ENCODE measurements at places on chromosomes 3 and 15.

DNA sequence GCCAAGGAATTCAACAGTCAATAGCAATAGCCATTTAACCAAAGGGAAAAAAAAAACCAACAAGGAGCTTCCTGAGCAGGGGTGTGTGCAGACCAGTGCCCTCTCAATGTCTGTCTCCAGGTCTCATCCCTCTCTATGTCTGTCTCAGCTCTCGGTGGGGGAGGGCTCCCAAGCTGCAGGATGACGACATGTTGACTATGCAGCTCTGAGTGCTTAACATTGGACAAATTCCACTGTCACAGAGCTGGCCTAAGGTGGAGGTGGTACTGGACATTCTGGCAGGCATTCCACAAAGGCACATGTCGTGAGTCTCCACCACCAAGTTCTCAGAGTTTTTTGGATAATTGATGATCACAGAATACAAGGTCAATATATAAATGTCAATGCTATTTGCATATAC lies 2.0 kb upstream of the CAPN7 start:
- peak; percentile 59 for DNase-seq

DNA sequence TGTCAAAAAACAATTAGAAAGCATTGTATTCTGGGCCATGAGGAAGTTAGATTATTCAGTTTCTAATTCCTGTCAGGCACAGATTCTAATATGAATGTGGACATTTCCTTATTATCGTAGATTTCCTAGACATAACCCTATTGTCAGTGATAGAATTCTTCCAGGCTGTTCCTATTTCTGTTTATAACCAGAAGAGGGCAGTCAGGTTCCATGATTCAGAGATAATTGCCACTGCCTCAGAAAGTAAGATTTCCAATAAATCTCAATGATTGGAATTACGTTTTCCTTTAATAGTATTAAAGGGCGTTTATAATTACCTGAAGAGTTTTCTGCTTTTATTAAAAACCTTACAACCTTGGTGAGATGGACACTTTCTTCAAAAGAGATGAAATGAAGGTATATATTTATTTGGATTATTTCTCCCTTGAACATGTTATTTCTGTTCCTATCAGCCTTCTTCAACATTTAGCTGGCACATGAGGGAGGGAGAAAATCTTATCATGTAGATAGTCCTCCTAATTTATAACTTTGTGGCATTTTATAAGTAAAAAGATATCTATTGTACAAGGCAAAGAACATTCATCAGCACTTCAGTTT lies 439.2 kb downstream of the MCTP2 start:
- DNase-seq: peak; percentile 33

DNA sequence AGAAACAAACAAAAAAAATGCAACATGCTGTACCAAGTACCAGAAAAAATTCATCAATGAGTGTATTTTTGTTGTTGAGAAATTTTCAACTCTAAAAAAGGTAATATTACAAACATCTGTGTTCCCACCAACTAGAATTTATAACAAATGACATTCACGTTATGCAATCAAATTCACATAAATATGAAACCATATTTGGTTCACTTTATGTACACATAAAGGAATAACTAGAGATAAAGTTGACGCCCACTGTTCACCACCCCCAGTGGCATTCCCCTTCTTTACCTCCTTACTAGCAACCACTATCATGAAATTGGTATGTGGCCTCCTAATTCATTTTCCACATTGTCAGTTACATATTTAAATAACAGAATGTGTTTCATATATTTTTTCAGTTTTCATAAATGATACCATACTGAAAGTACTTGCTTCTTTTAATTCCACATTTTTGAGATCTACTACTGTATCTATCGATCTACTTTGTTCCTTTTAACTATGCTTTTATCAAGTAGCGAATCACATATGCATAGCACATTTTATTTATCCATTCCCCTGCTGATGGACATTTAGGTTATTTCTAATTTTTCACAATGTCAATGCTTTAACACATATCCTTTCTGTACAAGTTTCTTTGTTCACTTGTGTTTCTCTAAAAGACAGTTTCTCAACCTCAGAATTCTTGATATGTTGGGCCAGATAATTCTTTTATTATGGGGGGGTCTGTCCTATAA lies 34.5 kb downstream of the TBC1D5 start:
- no peak for DNase-seq

- DNase-seq: no peak
Observed at GRCh38 chr15:49870472-49870871, 248.6 kb downstream of the ATP8B4 start.

DNA sequence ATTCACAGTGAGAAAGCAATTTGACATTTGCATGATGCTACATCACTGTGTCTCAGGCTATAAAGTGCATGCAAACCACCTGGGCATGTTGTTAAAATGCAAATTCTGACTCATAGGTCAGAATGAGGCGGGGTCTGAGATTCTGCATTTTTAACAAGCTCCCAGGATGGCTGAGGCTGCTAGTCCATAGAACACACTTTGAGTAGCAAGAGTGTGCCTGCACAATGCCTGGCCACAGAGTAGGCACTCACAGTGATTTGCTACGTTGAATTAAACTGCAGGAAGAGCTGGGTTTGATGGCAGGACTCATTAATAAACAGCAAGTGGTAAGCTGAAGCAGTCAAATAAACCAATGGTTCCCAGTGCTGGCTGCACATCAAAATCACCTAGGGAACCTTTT lies 48.1 kb downstream of the NTRK3 start:
- DNase-seq: no peak

DNA sequence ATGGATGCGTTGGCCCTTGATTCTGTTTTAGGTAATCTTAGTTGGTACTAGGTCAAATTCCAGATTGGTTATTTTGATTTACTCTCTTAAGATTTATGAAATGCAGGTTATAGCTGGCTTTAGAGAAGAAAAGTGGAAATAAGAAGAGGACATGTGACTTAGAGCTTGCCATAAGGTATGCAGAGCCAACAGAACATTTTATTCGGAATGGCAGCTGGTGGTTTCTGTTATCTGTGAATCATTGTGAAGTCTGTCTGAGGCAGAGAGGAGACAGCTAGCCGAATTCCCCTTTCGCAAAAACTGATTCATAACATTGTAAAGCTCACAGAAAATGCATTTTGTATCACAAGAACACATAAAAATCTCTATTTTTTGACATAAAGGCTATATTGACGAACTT lies 82.1 kb downstream of the FILIP1L start:
- DNase-seq: peak; percentile 78

GRCh38 chr3:11774296-11774877 lies 72.3 kb downstream of the TAMM41 start:
- DNase-seq: peak; percentile 35

DNA sequence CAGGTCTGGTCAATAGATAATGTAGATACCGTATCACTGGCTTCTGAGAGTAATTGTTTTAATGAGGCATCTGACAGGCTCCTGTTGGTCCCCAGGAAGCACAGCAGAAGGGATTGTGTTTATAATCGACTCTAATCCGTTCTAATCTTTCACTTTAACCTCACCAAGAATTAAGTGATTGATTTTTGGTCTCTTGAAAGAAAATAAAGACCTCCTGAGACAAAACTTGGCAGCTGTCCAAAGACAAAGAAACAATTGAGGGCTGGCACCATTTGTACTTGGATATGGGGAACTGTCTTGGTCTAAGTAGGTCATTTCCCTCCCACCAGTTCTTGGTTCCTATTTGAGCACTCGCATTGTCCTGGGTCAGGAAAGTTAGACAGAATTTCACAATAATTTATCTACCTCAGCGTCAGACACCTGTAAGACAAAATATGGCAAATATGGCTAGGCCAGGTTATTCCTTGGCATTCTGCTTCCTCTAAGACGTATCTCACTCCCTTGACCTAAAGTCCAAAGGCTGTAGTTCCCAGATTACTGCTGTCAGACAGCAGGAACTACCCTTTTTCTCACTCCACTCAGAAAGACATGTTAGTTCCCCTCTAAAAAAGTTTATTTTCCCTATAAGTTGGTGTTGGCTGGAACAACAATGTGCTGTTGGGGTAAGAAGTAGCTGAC lies 22.7 kb upstream of the CD96 start:
- DNase-seq: no peak

DNA sequence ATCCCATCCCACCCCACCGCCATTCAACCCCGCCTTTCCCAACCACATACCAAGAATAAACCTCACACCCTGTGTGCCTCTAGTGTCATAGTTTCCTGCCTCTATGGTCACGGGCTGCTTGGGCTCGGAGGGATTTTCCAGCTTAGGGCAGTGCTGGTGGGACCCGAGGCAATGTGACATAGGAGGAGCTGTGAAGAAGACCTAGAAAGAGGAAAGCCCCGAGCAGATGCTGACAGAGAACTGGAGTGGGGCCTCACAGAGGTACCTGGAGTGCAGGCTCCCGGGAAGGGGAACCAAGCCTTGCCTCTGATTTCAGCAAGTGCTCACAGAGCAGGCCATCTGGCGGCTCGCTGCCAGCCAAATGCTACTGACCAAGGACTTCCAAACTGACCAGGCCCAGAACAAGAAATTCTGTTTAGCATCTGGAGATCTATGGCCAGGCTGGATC lies 27.5 kb downstream of the BHLHE40 start:
- peak; percentile 44 for DNase-seq

GRCh38 chr3:150423761-150424160 lies 15.7 kb downstream of the TSC22D2 start:
- DNase-seq: no peak

- peak; percentile 4 for DNase-seq
Observed at GRCh38 chr3:48662753-48663488, at the start of gene CELSR3. CELSR3 (minus strand) TSS chr3:48662886; CDS start chr3:48662634, 252 bp downstream.

GRCh38 chr3:5427021-5427420 lies 239.5 kb downstream of the EDEM1 start:
- no peak for DNase-seq

GRCh38 chr15:70820214-70820613 lies 33.7 kb downstream of the LARP6 start:
- DNase-seq: no peak

GRCh38 chr3:74023395-74023794 lies 398.7 kb upstream of the PDZRN3 start:
- no peak for DNase-seq

- no peak for DNase-seq
Observed at GRCh38 chr3:15401936-15402335, 25.4 kb downstream of the METTL6 start.

DNA sequence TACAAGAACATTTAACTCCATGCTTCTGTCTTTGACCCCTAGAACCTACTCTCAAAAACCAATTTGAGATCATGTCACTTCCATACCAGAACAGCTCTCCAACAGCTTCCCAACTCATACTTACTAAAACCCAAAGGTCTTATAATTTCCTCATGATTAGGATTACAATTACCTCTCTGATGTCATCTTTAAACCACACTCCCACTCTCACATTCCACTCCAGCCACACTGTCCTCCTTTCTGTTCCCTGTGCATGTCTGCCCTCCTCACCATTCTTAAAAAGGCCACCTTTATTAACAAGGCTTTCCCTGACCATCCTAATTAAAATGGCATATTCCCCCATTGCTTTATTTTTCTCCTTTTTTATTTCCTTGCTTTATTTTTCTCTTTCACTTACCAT lies 18.9 kb downstream of the PHC3 start:
- DNase-seq: no peak

GRCh38 chr3:172591876-172592771 lies 68.9 kb upstream of the TNFSF10 start:
- peak; percentile 99 for DNase-seq

DNA sequence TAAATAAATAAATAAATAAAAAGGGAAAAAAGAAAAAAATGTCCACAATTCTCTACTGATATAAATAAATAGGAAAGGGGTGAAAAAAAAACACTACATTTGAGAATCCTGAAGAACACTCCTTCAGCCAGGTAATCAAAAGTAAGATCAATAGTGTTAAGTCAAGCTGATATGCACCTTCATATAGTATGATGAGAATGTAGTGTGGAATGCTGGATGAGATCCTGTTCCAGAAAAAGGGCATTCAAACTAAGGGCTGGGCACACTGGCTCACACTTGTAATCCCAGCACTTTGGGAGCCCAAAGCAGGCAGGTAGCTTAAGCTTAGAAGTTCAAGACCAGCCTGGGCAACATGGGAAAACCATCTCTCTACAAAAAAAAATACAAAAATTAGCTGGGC lies 5.1 kb upstream of the VPS18 start:
- DNase-seq: no peak

GRCh38 chr15:94327356-94327936 lies 96.1 kb downstream of the MCTP2 start:
- DNase-seq: peak; percentile 23

DNA sequence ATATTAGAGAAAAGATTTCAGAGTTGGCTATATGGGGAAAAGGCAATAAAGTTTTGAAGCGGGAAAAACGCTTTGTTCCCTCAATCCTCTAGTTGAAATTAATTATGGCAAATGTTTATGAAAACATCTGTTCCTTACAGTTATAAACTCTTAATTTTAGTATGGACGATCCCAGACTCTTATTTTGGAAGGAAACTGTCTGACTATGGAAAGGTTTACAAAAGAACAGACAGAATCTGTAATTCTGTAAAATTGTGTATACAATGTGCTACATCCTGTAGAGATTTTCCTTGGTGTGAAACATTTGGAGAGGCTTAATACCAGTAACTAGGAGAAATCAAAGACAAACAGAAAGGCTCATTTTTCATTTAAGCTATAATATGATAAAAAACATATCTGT lies 311.8 kb downstream of the TBC1D5 start:
- DNase-seq: no peak

- DNase-seq: no peak
Observed at GRCh38 chr15:100021653-100022052, 288.4 kb upstream of the LYSMD4 start.

- peak; percentile 87 for DNase-seq
Observed at GRCh38 chr3:149174901-149175300, 45.5 kb downstream of the HPS3 start.

DNA sequence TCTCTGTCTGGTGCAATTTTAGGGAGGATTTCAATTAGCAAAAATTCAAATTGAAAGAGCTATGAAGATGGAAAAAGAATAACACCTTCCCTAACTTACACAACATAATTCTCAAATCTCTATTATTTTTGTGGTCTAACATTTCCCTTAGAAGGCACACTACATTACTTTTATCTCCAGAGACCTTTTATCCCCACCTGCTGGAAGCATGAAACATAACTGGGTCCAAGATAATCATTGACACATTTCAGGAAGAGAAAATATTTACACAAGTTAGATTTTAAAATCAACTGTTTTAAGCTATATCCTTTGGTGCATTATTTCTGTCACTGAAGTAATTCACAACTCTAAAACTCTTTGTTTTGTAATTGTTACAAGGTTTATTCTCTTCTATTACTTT lies 779.5 kb downstream of the ROBO1 start:
- DNase-seq: peak; percentile 11

DNA sequence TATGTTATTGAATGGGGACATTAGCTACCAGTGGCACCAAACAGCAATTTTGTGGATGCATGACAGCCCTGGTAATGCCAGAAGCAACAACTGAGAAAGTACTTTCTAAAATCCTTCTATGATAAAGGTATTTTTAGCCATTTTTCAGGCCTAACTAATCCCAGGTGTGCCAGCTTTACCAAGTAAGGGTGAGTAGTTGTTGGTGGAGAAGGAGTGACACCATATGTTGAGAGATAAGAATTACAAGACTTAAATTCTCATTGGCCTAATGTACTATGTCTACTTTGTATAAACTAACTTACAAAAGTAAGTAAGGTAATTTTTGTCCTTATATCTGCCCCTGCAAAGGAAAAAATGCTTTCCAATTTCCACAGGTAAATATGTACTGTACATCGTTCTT lies 4.1 kb upstream of the COX17 start:
- DNase-seq: peak; percentile 37

Data from RCC 7860 (cell line).